ENCODE measurements at places on chromosomes 4 and X. TPM values are rescaled to one million over a fixed set of nuclear protein-coding genes. Genes with fewer than 3 reads are reported as not detected.

GRCh38 chrX:38989076-38989475, 187.8 kb downstream of the MID1IP1 start:
- DNase-seq = no peak

- DNase-seq = no peak
Observed at GRCh38 chr4:153191795-153192363, 12.4 kb upstream of the TRIM2 start.

SLC16A2 gene
- total RNA-seq = 6.1 TPM

MAGEB1 gene
- not detected for total RNA-seq

GAGE12H gene
- not detected for total RNA-seq
